ENCODE measurements at places on chromosomes 6 and 20.

GRCh38 chr6:33678932-33679490 lies 32.5 kb downstream of the UQCC2 start:
- DNase-seq = no peak

- no peak for DNase-seq
Observed at GRCh38 chr6:356828-357251, 34.7 kb upstream of the IRF4 start.

- no peak for DNase-seq
Observed at GRCh38 chr6:1495344-1495743, 106.0 kb downstream of the FOXF2 start.

DNA sequence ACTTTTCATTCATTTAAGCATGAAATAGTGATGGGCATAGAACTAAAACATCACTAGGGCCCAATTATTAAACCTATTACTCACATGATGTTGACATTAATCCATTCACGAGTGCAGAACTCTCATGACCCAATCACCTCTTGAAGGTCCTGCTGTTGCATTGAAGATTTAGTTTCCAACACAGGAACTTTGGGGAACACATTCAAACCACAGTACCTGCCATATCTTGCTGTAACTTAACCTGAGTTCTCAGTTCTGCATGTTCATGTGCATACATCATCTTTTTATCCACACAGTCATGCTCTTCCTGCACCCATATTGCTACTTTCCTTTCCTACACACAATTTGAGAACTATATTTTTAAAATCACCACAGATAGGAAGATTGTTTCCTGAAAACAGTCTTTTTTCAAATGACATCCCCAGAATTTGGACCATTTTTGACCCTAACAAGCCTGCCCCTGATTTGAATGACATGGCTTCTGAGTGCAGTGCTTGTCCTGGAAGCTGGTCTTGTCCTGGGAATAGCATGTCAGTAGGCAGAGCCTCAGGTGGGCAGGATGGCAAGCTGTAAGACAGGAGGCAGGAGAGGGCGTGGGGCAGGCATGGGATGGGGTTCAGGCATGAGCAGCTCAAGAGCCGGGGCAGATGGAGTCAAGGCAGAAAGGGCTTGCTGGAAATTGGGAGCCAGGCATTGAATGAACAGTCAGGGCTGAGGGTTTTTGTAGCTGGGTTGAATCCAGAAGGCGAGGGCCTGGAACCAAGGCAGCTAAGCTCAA lies 49.2 kb upstream of the FOXC1 start:
- no peak for DNase-seq

GRCh38 chr20:31674895-31675827 lies 37.4 kb downstream of the COX4I2 start:
- DNase-seq = peak; percentile 83

GRCh38 chr20:36574366-36575135 lies 1.2 kb downstream of the TGIF2 start:
- DNase-seq = no peak

DNA sequence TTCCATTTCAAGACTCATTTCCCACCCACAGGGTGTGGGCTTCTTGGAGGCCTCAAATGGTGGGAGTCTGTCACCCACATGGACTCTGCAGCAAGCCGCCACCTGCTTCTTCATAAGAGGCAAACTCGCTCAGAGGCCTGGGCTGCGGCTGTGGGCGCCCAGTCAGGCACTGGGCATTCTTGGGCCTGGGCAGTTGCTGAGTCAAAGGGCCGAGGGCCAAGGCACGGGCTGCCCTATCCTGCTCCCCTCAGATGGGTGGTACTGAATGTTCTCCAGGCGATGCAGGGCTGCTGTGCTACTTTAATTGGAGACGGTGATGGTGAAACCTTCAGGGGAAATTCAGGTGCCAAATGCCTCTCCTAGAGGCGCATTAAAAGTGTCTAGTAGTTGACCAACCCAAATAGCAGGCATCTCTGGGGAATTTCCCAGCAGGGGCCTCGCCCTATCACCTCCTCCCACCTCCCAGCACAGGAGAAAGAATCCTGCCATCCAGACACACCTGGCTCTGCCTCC lies 57.9 kb downstream of the MAFB start:
- no peak for DNase-seq

GRCh38 chr6:166330612-166331011 lies 11.7 kb downstream of the SFT2D1 start:
- DNase-seq = peak; percentile 82

- no peak for DNase-seq
Observed at GRCh38 chr6:132685009-132685408, 26.0 kb upstream of the TAAR1 start.

GRCh38 chr20:11553603-11554002 lies 364.1 kb upstream of the BTBD3 start:
- DNase-seq = no peak

- DNase-seq = no peak
Observed at GRCh38 chr20:23878787-23879186, 761 bp downstream of the CST5 start.

GRCh38 chr6:163729127-163729872 lies 314.8 kb downstream of the QKI start:
- DNase-seq = no peak

All from dorsolateral prefrontal cortex (tissue), 122 donors.